ENCODE measurements at places on chromosomes 12 and 14.

- DNase-seq = no peak
These were observed 7.8 kb downstream of the LHX5 start for GRCh38 chr12:113463746-113464451.

DNA sequence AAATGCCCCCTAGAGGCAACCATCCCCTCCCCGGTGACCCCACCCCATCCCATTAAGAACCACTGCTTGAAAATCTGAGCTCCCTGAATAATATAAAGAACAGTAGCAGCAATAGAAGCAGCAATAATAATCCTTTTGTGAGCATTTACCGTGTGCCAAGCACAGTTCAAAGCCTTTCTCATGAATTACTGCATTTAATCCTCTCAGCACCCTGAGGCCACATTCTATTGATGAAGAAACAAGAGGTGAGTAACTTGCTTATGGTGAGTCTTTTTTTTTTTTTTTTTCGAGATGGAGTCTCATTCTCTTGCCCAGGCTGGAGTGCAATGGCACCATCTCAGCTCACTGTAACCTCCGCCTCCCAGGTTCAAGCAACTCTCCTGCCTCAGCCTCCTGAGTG, 65.0 kb downstream of the KCNK10 start:
- DNase-seq = no peak

DNA sequence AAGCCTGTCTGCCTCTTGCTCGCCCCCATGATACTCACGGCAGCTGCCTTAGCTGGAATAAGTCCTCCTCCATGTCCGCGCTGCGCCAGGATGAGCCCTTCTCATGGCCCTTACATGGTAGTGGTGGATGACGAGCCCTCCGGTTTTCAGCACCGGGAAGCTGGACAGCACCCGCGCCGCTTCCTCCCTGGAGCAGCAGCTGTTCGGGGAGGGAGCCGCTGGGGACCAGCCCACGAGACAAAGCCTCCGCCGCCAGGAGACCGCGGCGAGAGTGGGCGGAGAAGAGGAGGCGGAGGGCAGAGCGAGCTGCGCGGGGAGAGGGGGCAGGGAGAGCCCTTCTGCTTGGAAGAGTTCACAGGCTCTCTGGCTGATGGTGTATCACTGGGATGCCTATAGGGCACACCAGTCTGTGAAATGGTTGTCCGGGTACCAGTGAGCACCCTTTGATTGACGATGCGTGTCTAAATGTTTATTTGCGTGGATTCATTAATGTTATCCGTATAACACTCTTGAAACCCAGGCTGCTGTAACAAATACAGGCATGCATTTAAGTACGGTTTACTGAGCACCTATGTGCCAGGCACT, at the start of gene SVOP:
SVOP (minus strand) TSS at position 273 of the 585 bp plus-strand sequence; CDS start at position 73, 200 bp downstream.
- peak; percentile 42 for DNase-seq

DNA sequence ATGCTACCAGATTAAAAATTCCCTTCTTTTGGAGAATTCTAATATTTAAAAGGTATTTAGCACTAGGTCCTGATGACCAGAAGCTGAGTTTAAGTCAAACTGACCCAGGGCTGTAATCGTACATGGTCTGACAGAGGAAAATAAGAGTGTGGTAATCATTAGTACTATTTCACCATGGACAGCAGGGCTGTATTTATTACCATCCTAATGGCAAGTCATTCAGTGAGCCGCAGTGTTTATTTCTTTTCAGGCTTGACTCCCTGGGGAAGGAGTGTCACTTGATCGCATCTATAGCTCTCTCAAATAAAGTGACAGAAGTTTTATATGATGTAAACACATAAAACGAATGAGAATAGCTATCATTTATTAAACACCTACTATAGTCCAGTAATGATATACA, 261.8 kb downstream of the BTG1 start:
- DNase-seq = no peak

DNA sequence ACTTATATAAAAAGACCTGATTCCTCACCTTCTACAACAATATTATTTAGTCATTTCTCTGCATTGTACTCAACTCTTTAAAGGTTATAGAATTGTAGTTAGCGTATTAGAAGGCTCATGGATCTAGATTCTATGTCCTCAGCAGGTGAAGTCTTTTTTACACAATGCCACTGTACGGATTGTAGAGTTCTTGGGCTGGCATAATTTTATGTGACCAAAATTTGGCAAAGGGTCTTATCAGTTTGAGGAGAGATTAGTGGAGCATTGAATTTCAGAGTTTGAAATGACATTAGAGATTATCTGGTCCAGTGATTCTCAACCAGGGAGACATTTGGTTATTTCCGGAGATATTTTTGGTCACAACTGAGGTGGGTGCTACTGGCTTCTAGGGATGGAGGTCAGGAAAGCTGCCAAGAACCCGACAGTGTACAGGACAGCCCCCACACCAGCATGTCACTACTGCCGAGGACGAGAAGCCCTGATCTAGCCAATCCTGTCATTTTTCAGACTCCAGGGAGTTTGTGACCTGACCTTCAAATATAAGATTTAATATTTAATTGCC, 63.9 kb downstream of the BICD1 start:
- DNase-seq = no peak

GRCh38 chr14:72024504-72024903, 92.3 kb downstream of the RGS6 start:
- peak; percentile 14 for DNase-seq

DNA sequence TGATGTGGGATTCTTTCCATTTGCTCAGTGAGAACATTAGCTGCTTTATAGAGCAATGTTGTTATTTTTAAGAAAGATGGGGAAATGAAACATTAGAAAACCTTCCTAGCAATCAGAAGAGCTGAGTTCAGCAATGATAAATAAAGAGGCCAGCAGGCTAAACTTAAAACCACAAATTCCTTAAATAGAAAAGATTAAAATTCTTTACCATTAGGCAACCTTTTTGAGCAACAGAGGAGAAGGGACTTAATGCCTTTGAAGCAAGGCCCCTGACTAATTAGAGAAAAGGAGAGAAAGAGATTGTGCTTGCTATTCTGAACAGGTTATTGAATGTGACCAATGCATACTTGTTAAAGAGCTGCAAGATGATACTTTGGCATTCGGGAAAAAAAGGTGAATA, 160.8 kb upstream of the LMO3 start:
- DNase-seq = no peak

GRCh38 chr12:15344561-15344960, 22.3 kb downstream of the PTPRO start:
- DNase-seq = no peak

GRCh38 chr12:54968181-54968730, 16.3 kb downstream of the TESPA1 start:
- DNase-seq = no peak

GRCh38 chr12:84973026-84973425, 60.4 kb upstream of the SLC6A15 start:
- no peak for DNase-seq

GRCh38 chr14:54622192-54622958, 55.4 kb downstream of the SAMD4A start:
- DNase-seq = peak; percentile 81

DNA sequence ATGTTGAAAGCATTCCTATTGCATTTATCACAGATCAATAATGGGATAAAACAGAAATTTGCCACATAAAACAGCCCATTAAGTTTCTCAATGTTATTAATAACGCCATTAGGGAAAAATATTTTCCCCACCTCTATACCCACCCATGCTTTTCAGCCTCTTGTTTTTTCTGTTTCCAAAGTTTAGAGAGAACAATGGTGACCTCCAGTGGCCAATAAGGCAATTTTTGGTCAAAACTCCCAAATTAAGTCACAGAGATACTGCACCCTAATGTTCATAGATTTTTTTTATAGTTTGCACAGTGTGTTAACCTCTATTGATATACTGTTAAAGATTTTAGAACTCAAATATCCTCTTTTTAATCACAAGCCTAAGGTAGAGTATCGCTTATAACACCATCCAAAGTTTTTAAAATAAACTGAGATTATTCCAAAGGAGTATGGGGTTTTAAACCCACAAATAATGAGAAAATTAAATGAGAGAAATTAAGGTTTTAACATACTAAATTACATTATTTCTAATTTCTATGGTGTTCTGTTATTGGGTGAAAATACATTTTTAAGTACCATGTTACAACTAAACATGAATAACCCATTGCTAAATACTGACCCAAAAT, 184.7 kb upstream of the DCN start:
- DNase-seq = peak; percentile 13
